Ureter (tissue), 1 donor: ENCODE measurements at places on chromosomes 5 and 9. TPM values are rescaled to one million over a fixed set of nuclear protein-coding genes. Genes with fewer than 3 reads are reported as not detected.

- DNase-seq: no peak
These were observed 822.8 kb upstream of the C9orf72 start for GRCh38 chr9:28396058-28396457.

- no peak for DNase-seq
These were observed 213.9 kb downstream of the IRX2 start for GRCh38 chr5:2537378-2538145.

DNA sequence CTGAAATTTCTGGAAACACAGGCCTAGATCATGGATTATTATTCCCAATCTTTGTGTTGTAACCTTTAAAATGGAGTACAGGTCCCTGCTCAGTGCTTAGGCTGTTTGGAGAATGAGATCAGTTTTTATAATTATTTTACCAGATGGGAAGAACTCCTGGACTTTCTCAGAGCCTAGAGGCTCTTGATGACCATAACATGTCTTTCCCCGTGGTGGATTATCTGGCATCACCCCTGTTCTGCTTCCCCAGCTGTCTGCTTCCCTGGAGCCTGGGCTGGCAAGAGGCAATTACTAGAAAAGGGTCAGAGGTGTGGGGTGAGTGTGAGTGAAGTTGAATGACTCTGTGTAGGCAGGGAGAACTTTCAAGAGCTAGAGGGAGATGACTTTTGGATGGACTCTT, 143.0 kb downstream of the CARTPT start:
- DNase-seq: no peak

- no peak for DNase-seq
These were observed 21.8 kb downstream of the GRIN3A start for GRCh38 chr9:101716629-101717028.

- DNase-seq: no peak
These were observed 21.4 kb upstream of the CRB2 start for GRCh38 chr9:123334639-123335038.

DNA sequence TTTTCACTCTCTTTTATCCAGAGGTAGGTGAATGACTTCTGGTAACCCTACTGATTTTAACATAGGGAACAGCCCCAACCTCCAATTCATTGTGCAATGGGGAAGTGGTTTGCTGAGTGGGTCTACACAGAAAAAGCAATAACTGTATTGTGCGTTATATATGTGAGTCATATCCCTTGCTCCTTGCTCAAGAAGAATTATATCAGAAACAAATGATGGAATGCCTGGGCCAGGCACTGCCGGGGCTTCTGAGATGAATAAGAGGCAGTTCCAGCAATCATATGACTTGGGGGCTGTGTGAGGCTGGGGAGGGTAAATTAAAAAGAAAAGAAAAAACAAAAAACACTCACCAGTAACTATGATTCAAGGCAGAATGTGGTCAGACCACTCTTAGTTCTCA, 79.2 kb upstream of the ABCA1 start:
- no peak for DNase-seq

- no peak for DNase-seq
These were observed 3.7 kb upstream of the UCK1 start for GRCh38 chr9:131534721-131535237.

GRCh38 chr5:142870532-142871362, 100.6 kb downstream of the ARHGAP26 start:
- DNase-seq: no peak

PDE6A gene
- total RNA-seq: not detected

MEF2C gene
- total RNA-seq: 57.7 TPM

DNA sequence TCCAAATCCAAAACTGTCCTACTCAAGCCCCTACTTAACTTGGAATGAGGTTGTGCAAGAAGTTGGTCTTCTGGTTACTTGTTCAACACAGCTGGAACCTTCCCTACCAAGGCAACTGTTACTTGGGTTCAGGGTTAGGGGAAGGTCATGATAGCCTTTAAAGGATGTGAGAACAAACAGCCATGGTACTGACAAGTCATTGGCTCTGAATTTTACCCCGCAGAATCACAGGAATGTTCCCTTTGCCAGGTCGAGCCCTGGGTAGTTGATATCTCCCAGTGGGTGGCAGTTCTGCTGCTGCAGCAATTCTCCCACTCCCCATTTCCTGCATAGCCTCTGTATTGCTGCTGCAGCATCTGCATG, 396.1 kb upstream of the MPDZ start:
- DNase-seq: no peak

LCN6 gene
- total RNA-seq: 62.8 TPM

- no peak for DNase-seq
These were observed 201.1 kb downstream of the SNX18 start for GRCh38 chr5:54718656-54719055.

- DNase-seq: no peak
These were observed 51.1 kb upstream of the UBTD2 start for GRCh38 chr5:172334641-172335040.

- no peak for DNase-seq
These were observed 38.1 kb downstream of the AGXT2 start for GRCh38 chr5:35009657-35010056.

DNA sequence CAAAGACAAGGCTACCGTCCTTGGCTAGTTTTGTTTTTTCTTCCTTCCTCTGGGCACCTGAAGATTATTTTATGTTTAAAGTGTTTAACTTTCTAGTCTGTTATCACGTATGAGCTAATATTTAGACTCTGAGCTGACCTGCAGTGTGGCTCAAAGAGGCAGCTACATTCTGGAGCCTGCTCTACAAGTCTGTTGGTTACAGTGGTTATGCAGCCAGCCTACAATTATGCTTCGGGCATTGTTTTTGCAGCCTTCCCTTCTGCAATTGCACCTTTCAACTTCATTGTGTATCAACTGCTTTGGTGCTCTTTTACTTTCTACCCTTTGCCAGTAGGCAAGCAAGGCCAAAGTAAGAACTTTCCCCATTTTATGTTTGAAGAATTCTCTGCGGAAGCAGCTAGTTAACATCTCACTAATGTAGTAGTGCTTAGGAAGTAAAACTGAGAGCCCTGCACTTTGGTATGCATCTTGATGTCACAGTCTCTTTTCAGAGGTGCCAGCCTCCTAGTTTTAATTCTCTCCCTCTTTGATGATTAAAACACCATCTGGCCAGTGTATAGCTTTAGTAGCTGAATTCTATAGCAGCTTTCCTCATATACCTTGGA, 322.1 kb downstream of the FAM170A start:
- no peak for DNase-seq

GRCh38 chr5:9284781-9285307, 261.0 kb downstream of the SEMA5A start:
- peak; percentile 46 for DNase-seq

DNA sequence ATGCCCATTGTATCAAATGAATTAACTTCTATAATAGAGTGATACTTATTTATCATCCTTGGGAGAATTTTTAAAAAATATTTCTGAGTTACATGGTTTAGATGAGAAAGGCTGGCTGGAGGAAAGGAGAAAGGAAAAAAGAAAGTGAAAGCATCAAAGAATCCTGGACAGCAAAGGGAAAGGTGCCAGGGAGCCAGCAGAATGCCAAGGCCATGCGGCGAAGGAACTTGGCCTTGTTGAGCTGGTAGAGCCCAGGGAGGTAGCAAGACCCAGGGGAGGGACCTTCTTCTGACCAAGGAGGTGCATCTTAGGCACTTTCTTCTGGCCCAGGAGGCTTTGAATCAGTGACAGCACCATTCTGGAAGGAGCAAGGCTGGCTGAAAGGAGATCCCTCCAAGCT, 240.5 kb downstream of the ENC1 start:
- no peak for DNase-seq

DNA sequence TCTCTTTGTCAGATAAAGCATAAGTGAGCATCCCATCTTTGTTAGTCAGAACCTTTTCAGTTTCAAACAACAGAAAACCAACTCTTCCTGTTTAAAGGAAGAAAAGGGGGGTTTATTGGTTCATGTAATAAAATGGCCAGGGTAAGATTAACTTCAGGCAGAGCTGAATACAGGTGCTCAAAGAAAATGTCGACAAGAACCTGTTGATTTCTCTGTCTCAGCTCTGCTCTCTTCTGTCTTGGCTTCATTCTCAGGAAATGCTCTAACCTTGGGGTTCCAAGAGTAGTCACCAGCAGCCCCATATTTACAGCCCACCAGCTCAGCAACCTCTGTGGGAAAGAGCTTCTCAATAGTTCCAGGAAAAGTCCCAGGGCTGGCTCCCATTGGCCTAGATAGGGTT, 25.2 kb downstream of the KCNIP1 start:
- no peak for DNase-seq

CDKN2B-AS1 gene
- total RNA-seq: 1.5 TPM

GRCh38 chr9:21506626-21507482, 24.7 kb upstream of the IFNE start:
- no peak for DNase-seq

- no peak for DNase-seq
These were observed 24.8 kb downstream of the FYB1 start for GRCh38 chr5:39194466-39195136.

NOL6 gene
- total RNA-seq: 83.5 TPM

DNA sequence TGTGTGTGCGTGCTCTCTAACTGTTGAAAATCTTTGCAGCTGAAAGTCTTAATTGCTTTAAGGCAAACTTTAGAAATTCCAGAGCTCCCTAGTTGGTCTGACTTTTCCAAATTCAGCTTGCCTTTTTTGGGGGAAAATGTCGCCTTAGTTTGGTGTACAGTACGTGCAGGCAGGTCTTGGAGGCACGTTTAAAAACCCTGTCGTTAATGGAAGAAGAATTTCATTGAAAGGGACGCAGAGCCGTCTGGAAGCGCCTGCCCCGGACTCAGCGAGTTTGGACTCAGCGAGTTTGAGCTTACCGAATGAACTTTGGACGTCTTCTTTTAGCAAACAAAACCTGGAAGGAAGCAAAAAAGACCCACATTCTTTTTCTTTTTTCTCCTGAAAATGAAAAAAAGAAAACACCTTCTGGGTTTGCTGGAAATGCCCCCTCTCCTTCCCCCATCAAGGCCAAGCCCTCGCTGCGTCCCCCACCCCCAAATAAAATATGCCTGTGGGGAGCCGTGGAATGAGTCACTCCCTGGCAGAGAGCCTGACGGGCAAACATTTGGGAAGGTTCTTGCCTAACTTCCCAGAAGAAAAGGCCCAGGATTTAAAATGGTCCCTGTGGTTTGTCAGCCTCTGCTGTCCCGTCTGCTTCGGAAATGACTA, 1.5 kb downstream of the NEK6 start:
- DNase-seq: peak; percentile 90
